Activated naive CD4-positive, alpha-beta T cell treated with anti-CD3 and anti-CD28 coated beads for 36 hours (primary cell): ENCODE measurements at places on chromosomes 5 and 9. TPM values are rescaled to one million over a fixed set of nuclear protein-coding genes. Genes with fewer than 3 reads are reported as not detected.

The SAXO1 gene
- not detected for total RNA-seq

- DNase-seq = no peak
Observed at GRCh38 chr5:164358531-164359259, 853.3 kb downstream of the MAT2B start.

- DNase-seq = no peak
Observed at GRCh38 chr9:131598121-131598520, 52.8 kb downstream of the PRRT1B start.

DNA sequence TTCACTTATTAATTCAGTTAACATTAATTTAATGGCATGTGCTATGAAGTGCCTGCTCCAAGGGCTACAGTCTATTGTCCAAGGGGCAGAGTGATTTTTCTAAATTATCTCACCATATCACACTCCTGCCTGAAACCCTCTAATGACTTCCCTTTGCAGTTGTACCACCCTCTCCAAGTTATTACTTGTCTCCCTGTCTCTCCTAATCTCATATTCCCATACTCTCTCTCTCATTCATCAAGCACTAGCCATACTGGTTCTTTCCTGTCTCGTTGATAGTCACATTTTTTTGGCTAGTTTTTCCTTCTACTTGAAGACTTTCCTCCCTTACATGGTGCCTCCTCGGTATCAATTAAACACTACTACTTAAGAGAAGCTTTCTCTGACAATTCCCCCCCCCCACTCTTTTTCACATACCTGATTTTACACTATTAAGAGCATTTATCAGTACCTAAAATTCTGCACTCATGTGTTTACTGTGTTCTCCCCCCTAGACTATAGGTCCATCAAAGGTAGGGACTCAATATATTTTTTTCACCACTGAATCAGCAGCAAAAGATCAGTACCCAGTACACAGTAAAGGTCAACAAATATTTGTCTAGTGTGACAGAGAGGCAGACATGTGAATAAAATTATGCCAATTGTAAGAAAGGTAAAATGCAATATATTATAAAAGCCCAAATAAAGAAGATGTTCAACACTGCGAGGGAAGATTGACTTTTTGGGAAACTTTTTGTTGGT is 19.0 kb downstream of the RICTOR start:
- no peak for DNase-seq

DNA sequence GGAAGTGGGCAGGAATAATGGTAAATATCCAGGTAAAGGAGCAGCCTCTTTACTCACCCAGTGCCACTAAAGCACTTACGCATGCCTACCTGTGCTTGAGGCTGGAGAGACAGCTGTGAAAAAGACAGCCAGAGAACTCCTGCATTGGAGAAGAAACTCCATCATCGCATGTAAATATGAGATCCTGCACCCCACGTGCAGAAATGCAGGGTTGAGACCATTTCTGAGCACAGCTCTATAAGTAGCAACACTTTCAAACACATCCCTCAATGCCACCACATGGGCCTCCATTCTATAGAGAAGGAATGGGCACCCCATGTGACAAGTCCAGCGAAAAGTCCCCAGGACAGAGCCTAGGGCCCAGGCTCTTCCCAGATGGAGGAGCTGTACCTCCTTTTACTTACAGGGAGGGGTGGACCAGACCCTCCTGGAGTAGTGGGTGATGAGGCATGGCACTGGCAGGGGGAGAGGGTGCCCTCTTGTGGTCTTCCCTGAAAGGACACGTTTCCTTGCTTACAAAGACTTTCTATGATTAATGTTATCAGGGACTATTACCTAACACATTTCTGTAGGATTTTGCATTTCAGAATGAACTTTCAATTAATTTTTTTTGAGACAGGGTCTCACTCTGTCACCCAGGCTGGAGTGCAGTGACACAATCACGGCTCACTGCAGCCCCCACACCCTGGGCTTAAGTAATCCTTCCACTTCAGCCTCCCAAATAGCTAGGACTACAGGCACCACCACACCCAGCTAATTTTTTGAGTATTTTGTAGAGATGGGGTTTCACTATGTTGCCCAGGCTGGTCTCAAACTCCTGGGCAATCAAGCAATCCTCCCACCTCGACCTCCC is 55.3 kb upstream of the IL17B start:
- DNase-seq = peak; percentile 73

DNA sequence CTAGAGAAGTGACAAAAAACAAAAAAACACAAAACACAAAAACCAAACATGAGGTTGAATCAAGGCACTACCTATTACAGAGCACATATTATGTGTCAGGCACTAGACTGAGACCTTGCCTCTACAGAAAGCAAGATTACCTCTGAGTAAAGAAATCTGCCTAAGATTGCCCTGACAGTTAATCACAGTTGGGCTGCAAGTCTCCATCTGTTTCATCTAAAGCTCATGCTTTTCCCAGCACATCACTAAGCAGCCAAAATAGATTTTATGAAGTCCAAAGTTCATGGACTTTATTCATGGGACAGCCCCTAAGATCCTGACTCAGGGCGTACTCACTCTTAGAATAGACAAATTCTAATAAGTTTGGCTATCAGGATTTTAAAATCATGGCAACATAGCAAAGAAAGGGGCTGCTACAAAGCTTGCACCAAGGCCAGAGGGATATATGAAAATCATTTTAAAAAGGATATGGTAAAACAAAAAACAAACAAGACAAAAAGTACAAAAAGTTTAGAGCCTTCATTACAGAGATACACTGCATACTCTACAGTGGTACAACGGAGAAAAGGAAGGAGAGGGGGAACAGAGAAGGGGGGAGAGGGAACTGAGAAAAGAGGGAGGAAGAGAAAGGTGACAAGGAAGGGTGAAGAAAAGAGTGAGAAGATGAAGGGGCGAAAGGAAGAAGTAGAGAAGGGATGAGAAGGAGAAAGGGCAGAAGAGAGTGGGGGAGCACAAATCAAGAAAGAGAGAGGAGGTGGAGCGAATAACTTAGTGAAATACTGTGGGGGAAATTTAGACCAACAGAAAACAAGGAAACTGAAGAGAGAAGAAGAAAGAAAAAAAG is 58.2 kb downstream of the RICTOR start:
- no peak for DNase-seq

DNA sequence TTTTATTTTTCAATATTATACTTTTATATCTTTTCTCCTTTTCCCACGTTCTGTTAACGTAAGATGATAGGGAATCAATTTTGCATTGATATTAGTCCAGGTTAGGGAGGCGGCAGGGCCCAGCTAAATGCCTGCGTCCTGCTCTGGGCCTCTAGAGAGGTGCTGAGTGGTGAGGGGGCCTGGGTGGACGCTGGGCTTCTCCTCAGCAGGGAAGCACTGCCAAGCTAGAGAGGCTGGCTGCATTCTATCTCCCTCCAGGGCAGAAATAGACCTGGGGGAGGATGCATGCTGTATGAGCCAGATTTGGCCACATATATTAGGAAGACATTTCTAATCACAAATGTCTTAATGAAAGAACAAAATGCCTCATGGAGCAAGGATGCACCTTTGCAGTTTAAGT is 43.6 kb upstream of the NKX2-5 start:
- DNase-seq = no peak

DNA sequence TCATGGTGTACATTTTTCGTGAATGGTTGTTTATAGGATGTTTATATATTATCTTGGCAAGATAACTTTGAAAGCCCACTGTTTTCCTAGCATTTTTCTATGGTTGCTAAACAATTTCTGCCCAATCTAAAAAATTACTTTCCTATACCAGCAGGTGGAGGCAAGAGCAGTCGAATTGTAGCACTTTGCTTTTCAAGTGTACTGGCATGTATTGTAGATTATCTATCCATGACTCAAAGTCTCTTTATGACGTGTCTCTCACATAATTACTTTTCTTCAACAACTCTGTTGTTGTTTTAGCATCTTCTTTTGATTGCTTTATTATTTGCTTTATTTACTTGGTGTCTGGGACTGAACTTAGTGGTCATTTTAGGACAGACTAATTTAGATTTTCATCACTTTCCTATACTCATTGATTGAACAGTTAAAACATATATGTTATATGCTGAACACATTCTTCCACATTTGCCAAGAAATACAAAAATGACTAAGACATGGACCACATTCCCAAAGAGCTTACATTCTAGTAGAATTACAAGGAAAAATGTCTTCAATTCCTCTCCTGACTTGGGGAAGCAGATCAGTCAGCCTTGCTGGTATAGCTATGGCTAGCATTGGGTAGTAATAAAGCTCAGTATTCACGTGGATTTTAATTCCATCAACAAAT is 20.7 kb downstream of the NLN start:
- DNase-seq = peak; percentile 49
